Amniotic stem cell (primary cell): ENCODE measurements at places on chromosomes 4 and X.

DNA sequence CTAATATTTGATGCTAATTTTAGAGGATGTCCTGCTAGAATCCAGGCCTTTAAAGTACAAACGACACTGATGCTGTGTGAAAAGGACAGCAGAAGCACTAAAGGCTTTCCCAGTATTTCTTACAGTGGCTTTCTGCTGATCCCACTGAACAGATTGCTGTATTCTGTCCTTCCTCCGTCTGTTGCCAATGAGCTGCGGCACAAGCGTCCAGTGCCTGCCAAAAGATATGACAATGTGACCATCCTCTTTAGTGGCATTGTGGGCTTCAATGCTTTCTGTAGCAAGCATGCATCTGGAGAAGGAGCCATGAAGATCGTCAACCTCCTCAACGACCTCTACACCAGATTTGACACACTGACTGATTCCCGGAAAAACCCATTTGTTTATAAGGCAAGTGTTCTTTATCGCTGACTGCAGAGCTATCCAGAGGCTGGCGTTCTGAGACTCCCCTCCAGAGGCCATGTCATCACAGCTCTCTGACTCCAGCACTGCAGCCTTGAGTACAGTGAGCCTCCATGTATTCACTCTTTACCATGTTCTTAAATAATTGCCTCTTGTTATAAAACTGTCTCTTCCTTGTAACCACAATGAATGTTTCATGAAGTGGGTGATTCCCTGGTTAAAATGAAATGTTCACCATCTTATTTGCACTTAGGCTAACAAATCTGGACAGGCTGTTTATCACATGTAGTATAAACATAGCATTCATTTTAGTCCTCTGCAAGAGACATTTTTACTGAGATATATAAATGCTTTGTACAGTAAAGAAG lies 43.6 kb downstream of the GUCY1B1 start:
- DNase-seq: no peak

DNA sequence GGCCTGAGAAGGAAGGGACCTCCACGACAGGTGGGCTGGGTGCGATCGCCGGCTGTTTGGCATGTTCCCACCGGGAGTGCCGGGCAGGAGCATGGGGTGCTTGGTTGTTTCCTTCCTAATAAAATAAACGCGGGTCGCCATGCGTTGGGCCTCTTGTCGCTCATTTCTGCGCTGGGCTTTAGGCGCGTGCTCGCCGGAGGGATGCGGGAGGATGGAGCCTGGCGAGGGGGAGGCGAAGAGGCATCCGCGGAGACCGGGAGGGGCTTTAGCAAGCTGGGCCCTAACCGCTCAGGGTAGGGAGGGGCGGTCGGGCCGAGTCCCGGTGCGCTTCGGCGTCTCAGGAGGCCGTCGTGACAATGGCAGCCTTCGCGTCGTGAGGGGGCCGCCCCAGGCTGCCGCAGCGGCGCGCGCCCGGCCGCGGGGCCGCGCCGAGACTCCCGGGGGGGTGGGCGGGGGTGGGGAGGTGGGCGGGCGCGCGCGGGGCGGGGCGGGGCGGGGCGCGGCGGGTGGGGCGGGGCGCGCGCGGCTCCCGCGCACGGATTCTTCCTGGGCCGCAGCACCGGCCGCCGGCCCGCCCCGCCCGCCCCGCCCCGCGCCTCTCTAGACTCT lies 476 bp upstream of the GDI1 start:
- no peak for DNase-seq

- peak; percentile 50 for DNase-seq
Observed at GRCh38 chr4:6855692-6856297, 53.8 kb upstream of the TBC1D14 start.

DNA sequence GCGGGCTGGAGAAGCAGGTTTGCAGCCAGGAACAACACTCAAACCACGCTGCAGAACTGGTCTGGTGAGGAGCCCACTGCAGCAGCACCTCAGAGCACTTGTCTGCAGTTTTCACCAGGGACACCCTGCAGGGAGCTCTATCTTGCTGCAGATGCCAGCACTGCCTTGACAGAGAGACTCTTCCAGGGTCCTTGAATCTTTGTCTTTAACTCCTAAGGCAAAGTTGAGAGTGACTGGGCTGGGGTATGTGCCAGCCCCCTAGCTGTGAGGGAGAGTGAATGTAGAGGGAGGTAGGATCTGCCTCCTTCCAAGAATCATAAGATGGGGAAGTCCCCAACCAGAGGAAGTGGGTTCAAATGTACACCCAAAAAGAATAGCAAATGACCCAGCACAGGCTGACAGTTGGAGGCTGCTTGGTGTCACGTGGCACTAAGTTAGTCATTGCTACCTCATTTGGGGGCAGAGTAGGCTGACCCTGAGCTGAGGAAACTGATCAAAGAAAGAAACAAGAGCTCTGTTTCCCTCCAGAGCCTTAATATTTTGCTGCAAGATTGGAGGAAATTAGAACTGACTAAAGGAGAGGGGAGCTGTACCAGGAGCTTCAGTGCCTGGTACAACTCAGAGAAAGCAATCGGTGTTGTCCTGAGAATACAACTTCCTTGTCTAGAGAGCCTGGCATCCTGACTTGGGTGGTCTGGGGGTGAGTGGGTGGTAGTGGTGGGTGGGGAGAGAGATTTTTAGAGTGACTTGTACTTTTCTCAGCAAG lies 28.2 kb upstream of the HUWE1 start:
- DNase-seq: no peak

- DNase-seq: no peak
Observed at GRCh38 chrX:112163906-112164305, 81.3 kb upstream of the TRPC5 start.

GRCh38 chr4:142846729-142847596 lies 862 bp upstream of the INPP4B start:
- DNase-seq: no peak

- DNase-seq: no peak
Observed at GRCh38 chrX:34764852-34765361, 107.8 kb upstream of the TMEM47 start.

- no peak for DNase-seq
Observed at GRCh38 chr4:122377352-122377751, 1.5 kb upstream of the ADAD1 start.

- no peak for DNase-seq
Observed at GRCh38 chr4:114613560-114613959, 15.0 kb downstream of the UGT8 start.

DNA sequence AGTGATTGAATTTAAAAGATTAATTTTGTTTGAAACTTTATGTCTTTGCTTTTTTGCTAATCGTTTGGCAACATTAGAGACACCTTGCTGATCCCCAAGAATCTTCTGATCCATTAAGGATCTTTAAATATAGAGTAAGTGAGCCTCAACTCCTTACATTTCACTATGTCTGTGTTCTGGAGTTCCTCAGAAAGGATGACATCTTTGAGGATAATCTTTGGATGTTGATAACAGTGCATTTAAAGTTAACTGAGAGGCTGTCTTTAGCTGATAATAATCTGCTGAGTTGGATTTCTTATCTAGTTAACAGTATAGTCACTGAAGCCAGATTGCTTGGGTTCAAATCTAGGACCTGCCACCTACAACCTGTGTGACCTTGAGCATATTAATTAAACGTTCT lies 221.6 kb upstream of the EMCN start:
- DNase-seq: no peak

GRCh38 chr4:128285085-128285997 lies 2.3 kb downstream of the PGRMC2 start:
- DNase-seq: no peak

DNA sequence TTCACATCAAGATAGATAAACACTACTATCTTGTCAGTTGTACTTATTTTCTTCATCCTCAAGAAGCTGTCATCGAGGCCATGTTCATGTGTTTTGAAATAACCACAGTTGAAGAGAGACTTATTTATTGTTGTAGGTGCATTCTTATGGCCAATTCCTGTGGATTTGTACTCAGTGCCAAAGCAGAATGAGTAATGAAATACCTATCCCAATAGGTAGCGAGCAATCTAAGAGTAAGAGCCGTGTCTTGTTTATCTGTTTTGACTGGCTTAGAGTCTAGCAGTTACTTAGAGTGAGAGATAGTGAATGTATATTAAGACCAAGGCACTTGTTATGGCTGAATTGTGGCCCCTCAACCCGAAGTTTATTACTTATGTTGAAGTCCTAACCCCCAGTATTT lies 631.0 kb upstream of the SPANXN1 start:
- DNase-seq: no peak

- DNase-seq: no peak
Observed at GRCh38 chrX:39605183-39605582, 492.6 kb downstream of the BCOR start.

DNA sequence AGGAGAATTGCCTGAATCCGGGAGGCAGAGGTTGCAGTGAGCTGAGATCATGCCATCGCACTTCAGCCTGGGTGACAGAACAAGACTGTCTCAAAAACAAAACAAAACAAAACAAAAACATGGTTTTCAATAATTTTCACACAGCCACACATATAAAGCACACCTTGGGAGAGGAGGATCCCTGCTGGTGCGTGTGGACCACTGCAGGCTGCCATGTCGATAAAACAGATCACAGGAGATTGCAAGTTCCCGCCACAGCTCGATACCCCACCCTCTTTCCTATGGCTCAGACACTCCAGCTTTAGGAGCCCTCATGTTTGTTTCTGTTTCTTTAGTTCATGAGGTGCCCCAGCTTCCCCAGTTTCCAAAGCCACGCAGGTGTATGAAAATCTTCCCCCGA lies 31.3 kb upstream of the CLDN24 start:
- DNase-seq: no peak

DNA sequence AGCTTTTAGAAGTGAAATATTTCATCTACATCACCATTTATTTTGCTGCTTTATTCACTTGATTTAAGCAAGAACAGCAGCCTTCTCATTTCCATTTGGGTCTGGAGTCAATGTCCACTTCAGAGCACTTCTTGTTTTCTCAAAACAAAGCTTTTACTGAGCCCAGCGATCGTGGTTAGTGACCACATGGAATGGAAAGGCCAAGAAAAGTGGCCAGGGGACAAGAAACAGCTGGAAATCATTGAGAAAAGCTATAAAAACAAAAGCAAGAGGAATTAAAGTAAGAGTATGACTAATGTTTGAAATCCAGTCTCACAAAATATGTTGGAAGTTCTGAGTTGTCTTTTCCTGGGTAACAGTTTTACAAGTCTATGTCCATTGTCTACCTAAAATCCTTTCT lies 328.4 kb upstream of the INTU start:
- no peak for DNase-seq

DNA sequence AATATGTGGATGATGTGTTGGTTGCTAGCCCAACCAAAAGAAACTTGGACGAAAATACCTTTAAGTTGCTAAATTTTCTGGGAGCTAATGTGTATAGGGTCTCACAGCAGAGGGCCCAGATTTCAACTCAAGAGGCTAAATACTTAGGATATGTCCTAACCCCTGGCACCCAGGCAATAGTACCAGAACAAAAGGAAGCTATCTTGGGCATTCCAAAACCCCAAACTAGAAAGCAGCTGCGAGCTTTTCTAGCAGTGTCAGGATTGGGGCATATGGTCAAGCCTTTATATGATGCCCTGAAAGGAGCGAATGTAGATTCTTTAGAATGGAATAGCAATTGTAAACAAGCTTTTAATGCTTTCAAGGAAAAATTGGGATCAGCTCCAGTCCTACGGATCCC lies 10.6 kb downstream of the CXCL2 start:
- no peak for DNase-seq

- DNase-seq: no peak
Observed at GRCh38 chr4:8694226-8694625, 101.7 kb downstream of the CPZ start.

- no peak for DNase-seq
Observed at GRCh38 chr4:952881-953573, 20.3 kb downstream of the DGKQ start.

DNA sequence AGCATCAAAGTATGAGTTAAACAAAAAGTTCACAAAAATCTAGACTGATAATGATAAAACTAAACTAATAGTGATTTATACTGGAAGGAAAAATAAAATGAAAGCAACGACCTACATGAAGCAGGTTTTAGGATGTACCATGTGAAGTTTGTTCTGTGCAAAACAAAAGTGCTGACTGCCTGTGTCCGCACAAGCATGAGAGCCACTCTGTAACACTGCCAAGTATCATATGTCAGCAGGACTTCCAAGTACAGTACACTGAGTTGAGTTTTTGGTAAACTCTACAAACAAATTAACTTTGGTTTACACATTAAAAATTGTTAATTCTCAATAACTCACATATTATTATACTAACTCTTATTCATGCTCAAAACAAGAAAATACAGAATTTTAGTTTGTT lies 459.0 kb downstream of the PDGFC start:
- DNase-seq: no peak

GRCh38 chr4:124433044-124433443 lies 279.5 kb downstream of the ANKRD50 start:
- no peak for DNase-seq

DNA sequence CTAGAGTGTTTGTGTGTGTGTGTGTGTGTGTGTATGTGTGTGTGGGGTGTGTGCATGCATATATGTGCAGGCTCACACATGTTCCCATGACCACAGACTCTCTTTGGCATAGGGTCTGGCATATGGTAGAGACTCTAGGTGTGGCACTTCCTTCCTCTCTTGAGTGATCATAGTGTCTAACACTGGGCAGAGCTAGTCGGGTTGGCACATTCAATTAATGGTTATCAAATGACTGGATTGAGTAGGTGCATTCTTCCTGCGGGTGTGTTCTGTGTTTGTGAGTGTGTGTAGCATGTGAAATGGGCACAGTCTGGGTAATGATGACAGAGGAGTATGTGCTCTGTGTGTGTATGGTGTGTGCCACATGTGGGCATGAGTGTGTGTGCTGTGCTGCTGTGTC lies 106.5 kb downstream of the EFNB1 start:
- DNase-seq: no peak

DNA sequence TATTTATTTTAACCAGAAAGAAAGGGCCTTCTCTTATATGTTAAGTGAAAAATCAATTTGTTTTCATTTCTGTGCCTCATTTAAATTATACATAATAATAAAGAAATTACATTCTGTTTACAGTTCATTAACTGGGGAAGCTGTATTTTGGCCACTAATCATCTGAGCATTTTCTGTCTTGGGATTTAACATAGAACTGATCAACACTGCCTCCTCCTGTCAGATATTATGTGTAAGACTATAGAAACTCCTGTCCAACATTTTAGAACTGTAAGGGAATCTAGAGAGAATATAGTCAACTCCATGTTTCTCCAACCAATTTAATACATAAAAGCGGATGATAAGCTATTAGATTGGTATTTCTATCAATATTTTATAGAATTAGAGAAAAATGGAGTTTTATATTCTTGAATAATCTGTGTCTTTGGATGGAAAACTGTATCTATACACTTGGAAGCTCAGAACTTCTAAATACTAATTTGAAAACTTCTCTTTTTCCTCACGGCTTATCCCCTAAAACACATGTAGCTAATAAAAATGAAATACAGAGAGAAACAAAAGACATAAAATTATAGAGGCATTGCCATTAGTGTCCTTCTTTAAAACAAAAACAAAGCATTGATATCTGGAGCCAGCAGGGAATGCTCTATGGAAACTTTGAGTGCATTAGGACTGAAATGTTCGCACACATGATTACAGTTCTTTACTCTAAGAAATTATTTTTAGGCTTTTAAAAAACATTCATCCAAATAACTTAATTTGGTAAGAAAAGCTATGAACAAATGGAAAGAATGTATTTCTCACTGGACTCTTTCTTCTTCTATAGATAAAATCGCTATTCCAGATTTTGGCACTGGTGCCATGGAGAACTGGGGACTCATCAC lies 33.1 kb downstream of the ENPEP start:
- no peak for DNase-seq

GRCh38 chr4:52126226-52126625 lies 75.1 kb downstream of the SPATA18 start:
- no peak for DNase-seq
